ENCODE measurements at places on chromosomes 6 and 20.

- no peak for DNase-seq
These were observed 130.7 kb upstream of the KCNK16 start for GRCh38 chr6:39453241-39453640.

- DNase-seq = peak; percentile 51
These were observed 374.4 kb downstream of the UTRN start for GRCh38 chr6:144659202-144660182.

- no peak for DNase-seq
These were observed 144.0 kb downstream of the THBS2 start for GRCh38 chr6:169109411-169110220.

DNA sequence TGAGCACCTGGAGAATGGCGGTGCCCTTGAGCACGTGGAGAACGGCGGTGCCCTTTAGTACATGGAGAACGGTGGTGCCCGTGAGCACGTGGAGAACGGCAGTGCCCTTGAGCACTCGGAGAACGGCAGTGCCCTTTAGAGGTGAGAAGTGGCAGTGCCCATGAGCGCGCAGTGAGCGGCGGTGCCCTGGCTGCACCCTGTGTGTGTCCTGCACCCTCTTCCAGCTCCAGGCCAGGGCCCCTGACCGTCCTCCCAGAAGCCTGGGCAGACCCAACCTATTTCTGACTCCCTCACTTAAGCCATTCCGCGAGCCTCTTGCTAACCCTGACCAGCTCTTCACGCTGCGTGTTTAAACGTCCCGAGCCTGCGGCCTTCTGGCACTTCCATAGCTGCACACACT lies 151.3 kb downstream of the DLL1 start:
- DNase-seq = peak; percentile 5

DNA sequence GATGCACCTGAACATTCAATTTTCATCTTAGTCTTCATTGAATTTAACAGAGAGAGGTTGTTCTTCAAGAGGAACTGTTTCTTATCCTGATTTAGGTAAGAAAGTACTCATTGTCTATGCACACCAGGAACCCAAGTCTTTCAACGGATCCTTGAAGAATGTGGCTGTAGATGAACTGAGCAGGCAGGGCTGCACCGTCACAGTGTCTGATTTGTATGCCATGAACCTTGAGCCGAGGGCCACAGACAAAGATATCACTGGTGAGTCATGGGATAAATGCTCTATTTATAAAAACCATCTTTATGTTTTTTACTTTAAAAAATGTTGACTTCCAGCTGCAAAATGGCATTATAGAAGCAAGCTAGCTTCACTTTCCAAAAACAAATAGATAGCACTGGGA lies 10.2 kb downstream of the NQO2 start:
- DNase-seq = no peak

- DNase-seq = no peak
These were observed 435.8 kb upstream of the JARID2 start for GRCh38 chr6:14810021-14810420.

- no peak for DNase-seq
These were observed 253.1 kb downstream of the SLC24A3 start for GRCh38 chr20:19465536-19465935.

- no peak for DNase-seq
These were observed 105.7 kb downstream of the ASXL1 start for GRCh38 chr20:32463642-32464400.

- DNase-seq = no peak
These were observed 161.2 kb upstream of the SUPT3H start for GRCh38 chr6:45538641-45539547.

- DNase-seq = no peak
These were observed 2.9 kb downstream of the SLC2A4RG start for GRCh38 chr20:63742381-63743024.

- DNase-seq = no peak
These were observed 336.6 kb downstream of the TAF4 start for GRCh38 chr20:61728786-61729770.

DNA sequence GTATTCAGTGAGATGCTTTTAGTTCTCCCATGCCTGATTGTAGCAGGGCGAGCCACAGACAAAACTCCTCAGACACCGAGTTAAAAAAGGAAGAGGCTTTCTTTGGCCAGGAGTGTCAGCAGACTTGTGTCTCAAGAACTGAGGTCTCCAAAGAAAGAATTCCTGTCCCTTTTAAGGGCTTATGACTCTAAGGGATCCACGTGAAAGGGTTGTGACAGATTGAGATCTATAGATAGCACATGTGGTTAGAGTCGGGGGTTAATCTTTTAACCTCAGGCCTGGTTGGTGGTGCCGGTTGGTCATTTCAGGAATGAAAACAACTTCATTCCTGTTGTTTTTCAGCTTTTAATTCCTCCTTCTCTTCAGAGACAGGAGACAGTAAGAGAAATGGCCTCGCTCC lies 168.8 kb upstream of the GRIK2 start:
- DNase-seq = no peak

DNA sequence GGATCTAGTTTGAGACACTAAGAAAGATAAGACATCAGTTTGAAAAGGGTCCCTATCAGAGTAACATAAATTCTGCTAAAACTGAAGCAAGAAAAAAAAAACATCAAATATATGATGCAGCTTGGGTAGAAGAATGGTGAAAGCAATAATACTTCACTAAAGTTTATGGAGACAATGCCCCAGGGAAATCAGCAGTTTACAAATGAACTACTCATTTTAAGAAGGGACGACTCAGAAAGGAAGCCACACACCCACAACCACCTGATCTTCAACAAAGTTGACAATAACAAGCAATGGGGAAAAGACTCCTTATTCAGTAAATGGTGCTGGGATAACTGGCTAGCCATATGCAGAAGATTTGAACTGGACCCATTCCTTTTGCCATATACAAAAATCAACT lies 143.5 kb downstream of the TPBG start:
- DNase-seq = no peak

Data from uterus (tissue), 4 donors.